ENCODE measurements at places on chromosomes 16 and 17. TPM values are rescaled to one million over a fixed set of nuclear protein-coding genes. Genes with fewer than 3 reads are reported as not detected.

The ZFHX3 gene
- 25.0 TPM for total RNA-seq

The MMP15 gene
- 44.5 TPM for total RNA-seq

The CACNG5 gene
- not detected for total RNA-seq

The TAC4 gene
- total RNA-seq: not detected

DNA sequence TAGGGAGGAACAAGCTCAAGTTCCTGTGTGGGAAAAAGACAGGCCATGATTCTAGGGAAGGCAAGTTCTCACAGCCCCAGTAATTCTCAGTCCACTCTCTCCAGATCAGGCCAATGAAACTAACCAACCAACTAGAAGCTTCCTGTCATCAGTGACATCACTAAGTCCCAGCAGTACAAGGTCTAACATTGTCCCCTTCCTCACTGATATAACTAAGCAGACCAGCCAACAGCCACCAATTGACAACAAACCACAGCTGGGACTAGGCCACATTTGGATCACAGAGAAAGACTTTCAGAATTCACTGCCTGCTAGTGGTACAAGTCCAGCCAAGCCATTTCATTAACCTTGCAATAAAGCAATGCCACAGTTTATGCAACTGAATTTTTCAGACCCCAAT, 94.0 kb downstream of the CACNG1 start:
- H3K4me3 ChIP-seq: no peak overlapping the region
- H3K4me1 ChIP-seq: no peaks in the 10 kb centered on the region
- H3K27me3 ChIP-seq: no peaks in the 10 kb centered on the region
- peaks cover 10% of the 10 kb centered on the region for H3K36me3 ChIP-seq
- no peak overlapping the region for H3K27ac ChIP-seq
- no peak for DNase-seq

GRCh38 chr17:19991252-19991885, 13.7 kb upstream of the AKAP10 start:
- H3K36me3 ChIP-seq: no peaks in the 10 kb centered on the region
- H3K4me1 ChIP-seq: no peaks in the 10 kb centered on the region
- H3K4me3 ChIP-seq: no peak overlapping the region
- DNase-seq: no peak

GRCh38 chr17:8629371-8630226, 926 bp downstream of the MYH10 start:
- peaks cover 8% of the 10 kb centered on the region for H3K4me1 ChIP-seq
- H3K4me3 ChIP-seq: peak overlapping the region; percentile 50
- H3K27me3 ChIP-seq: no peaks in the 10 kb centered on the region
- DNase-seq: peak; percentile 57

DNA sequence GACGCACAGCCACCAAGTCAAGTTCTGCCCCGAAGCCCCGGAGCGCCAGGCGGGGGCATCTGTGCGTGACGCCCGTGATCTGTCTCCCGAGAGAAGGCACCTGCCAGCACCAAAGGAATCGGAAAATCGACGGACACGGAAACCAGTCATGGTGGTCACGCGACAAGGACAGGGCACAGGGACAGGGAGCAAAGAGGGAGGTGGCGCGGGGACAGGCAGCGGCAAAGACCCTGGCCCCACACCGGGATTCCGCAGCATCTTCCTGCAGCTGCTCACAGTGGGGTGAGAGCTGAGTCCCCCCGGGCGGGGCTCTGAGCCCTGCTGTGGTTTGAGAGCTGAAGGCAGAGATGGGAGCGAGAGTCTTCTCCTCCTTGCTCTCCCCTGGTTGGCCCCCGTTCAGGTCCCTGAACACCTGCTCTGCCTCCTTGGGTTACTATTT, 56.4 kb downstream of the ABR start:
- H3K4me1 ChIP-seq: no peaks in the 10 kb centered on the region
- peaks cover 8% of the 10 kb centered on the region for H3K27me3 ChIP-seq
- peaks cover 1% of the 10 kb centered on the region for H3K36me3 ChIP-seq
- no peak overlapping the region for H3K27ac ChIP-seq
- DNase-seq: no peak

DNA sequence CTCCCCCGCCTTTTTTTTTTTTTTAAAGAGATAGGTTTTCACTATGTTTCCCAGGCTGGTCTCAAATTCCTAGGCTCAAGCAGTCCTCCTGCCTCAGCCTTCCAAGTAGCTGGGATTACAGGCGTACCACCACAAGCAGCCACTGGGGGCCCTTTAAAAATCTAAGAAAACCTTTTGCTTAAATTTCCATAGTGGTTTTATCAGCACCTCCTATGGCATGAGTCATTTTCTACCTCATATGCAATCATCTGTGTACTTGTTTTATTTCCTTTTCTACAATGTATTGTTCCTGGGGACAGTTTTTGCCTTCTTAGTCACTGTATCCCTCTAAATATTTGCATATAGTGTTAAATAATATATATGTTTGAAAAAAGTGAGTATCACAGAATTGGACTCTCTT, 29.2 kb downstream of the GNA13 start:
- H3K27ac ChIP-seq: no peak overlapping the region
- DNase-seq: no peak
- H3K4me3 ChIP-seq: no peak overlapping the region
- H3K4me1 ChIP-seq: peaks cover 33% of the 10 kb centered on the region

DNA sequence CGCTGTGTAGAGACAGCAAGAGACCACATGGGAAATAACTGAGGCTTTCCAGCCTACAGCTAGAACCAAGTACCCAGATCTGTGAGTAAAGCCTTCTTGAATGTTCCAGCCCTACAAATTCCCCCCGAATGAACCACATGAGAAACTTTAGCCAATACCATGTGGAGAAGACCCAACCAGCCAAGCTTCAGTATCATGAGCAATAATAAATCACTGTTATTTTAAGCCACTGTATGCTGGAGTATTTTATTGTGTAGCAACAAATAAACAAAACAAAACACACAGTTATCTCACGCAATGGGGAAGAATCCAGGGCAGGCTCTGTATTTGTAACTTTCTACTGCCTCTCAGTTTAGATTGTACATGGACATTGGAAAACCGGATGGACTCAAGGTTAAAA, 426.2 kb downstream of the CDH11 start:
- H3K27me3 ChIP-seq: no peaks in the 10 kb centered on the region
- no peak overlapping the region for H3K27ac ChIP-seq
- no peaks in the 10 kb centered on the region for H3K36me3 ChIP-seq
- DNase-seq: no peak
- no peaks in the 10 kb centered on the region for H3K4me1 ChIP-seq
- no peak overlapping the region for H3K4me3 ChIP-seq

DNA sequence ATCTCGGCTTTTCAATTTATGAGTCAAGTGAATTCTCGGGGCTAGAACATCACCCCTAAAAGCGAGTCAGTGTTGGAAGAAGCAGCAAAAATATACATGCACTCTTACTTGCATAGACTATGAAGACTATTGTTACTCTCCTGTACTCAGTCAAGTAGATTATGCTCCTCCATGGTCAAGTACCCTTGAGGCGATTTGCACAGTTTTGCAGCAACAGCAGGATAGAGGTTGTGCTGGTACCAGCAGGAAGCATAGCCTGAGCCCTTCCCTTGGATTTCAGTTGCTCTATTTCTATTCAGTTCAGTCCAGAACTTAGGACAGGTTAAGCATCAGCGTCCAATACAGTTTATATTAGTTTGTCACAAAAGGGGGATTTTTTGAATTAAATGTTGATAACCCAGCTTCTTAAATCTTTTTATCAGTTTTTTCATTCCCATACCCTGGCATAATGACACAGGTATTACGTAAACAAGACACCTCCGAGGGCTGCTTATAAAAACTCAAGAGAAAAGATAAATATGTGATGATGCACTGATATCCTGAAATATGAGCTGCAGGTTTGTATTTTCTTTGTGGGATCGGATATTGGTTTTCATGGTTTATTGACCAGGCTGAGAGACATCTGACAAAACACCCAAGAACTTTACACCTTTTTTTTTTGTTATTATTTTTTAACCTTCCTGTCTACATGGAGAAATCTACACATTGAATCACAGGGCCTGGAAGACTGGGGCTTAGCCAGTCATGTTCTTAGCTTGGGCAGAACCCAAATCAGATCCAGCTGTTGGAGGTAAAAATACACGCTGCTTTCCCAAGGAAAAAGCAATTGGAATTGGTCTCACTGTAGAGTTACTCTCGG, 144.1 kb downstream of the PITPNC1 start:
- peaks cover under 1% of the 10 kb centered on the region for H3K4me1 ChIP-seq
- no peaks in the 10 kb centered on the region for H3K36me3 ChIP-seq
- DNase-seq: no peak
- no peaks in the 10 kb centered on the region for H3K27me3 ChIP-seq
- no peak overlapping the region for H3K4me3 ChIP-seq

GRCh38 chr16:84308120-84308519, 13.4 kb downstream of the WFDC1 start:
- no peak overlapping the region for H3K27ac ChIP-seq
- no peak overlapping the region for H3K4me3 ChIP-seq
- no peaks in the 10 kb centered on the region for H3K36me3 ChIP-seq
- peaks cover 5% of the 10 kb centered on the region for H3K4me1 ChIP-seq
- DNase-seq: peak; percentile 40
- peaks cover 6% of the 10 kb centered on the region for H3K27me3 ChIP-seq

DNA sequence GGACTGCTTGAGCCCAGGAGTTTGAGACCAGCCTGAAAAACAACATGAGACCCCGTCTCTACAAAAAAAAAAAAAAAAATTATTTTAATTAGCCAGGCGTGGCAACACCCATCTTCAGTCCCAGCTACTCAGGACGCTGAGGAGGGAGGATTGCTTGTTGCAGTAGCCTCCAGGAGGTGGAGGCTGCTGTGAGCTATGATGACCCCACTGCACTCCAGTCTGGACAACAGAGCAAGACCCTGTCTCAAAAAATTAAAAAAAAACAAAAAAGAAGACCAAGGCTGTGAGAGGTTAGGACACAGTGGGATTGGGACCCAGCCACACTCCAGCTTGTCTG, 1.3 kb upstream of the SNAI3 start:
- H3K27ac ChIP-seq: no peak overlapping the region
- H3K4me1 ChIP-seq: no peaks in the 10 kb centered on the region
- no peak overlapping the region for H3K4me3 ChIP-seq
- no peak for DNase-seq
- no peaks in the 10 kb centered on the region for H3K36me3 ChIP-seq

DNA sequence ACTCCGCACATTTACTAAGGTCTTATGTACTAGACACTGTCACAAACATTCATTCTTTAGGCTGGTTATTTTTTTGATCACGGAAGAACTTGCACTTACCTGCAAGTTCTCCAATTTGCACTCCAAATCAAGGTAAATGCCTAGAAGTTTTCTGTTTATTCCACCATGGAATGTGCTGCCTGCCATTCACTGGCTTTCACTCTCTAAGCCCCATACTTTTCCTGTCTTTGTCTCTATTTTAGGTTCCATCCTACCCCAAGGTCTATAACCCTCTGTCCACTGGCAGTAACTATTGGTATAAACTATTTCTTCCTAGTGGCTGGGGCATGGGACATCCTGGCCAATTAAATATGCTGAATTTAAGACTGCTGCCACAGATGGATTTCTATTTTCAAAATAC, 15.9 kb downstream of the XPO6 start:
- H3K4me3 ChIP-seq: no peak overlapping the region
- no peak for DNase-seq
- no peaks in the 10 kb centered on the region for H3K27me3 ChIP-seq
- no peak overlapping the region for H3K27ac ChIP-seq
- peaks cover 6% of the 10 kb centered on the region for H3K4me1 ChIP-seq

- H3K27me3 ChIP-seq: no peaks in the 10 kb centered on the region
- no peak overlapping the region for H3K4me3 ChIP-seq
- H3K27ac ChIP-seq: no peak overlapping the region
- no peak for DNase-seq
- peaks cover 25% of the 10 kb centered on the region for H3K4me1 ChIP-seq
- no peaks in the 10 kb centered on the region for H3K36me3 ChIP-seq
Observed at GRCh38 chr17:31412511-31412910, 21.0 kb downstream of the RAB11FIP4 start.

- H3K27me3 ChIP-seq: peaks cover 5% of the 10 kb centered on the region
- no peak for DNase-seq
- H3K4me1 ChIP-seq: no peaks in the 10 kb centered on the region
- H3K4me3 ChIP-seq: no peak overlapping the region
Observed at GRCh38 chr17:34131386-34131785, 123.7 kb upstream of the CCL2 start.

DNA sequence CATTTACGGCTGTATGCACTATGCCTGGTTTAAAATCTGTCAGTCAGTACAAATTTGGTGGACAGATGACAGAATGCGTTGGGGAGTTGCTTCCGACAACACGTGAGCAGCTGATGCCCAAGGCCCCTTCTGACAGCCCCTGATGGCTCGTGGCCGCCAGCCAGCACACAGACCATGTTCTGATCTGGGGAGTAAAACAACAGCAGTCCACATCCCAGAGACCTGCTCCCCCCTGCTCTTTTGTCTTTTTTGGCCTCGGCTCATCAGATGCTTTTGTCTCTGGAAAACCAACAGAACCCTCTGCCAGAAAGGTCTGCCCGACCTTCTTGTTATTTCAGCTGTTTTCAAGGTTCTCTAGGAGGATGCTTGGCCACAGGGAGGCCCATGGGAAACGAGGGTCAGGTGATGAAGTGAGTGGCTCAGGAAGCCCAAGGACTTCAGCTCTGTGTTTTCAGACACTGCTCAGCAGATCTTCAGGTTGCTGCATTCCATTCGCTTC, 10.8 kb downstream of the ARSG start:
- no peaks in the 10 kb centered on the region for H3K36me3 ChIP-seq
- H3K27me3 ChIP-seq: no peaks in the 10 kb centered on the region
- DNase-seq: no peak

GRCh38 chr17:76537578-76538280, at the start of gene CYGB:
Gene CYGB, minus strand, starts transcription at chr17:76537709. Its CDS starts 167 bp downstream, at chr17:76537542.
- H3K27me3 ChIP-seq: no peaks in the 10 kb centered on the region
- H3K4me1 ChIP-seq: peaks cover 13% of the 10 kb centered on the region

DNA sequence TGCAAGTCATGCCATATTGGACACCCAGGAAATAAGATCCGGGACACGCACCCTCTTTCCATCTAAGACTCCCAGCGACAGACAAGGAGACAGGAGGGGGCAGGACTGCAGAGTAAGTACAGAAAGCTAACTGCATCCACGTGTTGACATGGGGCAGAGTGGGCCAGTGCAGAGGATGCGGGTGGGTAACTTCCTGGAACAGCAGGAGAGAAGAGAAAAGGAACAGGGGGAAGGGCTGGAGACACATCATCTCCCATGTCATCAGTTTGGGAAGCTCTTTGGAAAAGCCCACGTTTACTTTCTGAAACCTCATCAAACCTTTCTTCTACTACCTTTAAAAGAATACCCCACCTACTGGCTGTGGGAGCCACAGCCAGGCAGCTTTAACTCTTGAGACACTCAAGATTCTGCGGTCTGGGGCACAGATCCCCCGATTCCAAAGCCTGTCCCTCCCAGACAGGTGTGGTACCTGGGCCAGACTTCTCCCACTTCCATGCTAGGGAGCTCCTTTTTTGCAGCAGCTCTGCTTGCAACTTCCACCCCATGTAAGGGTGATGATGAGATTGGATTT, 273.5 kb upstream of the RPL38 start:
- DNase-seq: no peak
- no peak overlapping the region for H3K27ac ChIP-seq
- H3K4me3 ChIP-seq: no peak overlapping the region
- no peaks in the 10 kb centered on the region for H3K4me1 ChIP-seq

DNA sequence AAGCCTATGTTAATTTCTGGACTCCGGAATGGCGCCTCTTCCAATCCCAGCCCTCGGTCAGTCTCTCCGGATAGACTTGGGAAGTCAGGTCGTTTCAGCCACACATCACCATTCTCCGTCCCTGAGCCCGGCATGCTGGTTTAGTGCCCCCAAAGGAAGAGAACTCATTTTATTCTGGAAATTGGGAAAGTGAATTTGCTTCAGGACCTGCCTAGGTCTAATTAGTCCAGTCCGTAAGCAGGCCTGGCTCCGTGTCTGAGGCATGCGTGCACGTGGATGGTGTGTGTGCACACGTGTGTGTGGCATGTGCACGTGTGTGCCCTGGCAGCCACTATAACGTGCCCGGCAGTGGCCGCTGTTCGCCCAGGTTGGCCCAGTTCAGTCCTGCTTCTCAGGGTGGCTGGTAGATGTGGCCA, 77.4 kb downstream of the RPA1 start:
- peaks cover 64% of the 10 kb centered on the region for H3K27me3 ChIP-seq
- DNase-seq: no peak
- no peak overlapping the region for H3K27ac ChIP-seq
- H3K4me1 ChIP-seq: no peaks in the 10 kb centered on the region

Measured in lung (tissue), 17 donors.